T-helper 22 cell (primary cell): ENCODE measurements at places on chromosomes 3 and 15.

DNA sequence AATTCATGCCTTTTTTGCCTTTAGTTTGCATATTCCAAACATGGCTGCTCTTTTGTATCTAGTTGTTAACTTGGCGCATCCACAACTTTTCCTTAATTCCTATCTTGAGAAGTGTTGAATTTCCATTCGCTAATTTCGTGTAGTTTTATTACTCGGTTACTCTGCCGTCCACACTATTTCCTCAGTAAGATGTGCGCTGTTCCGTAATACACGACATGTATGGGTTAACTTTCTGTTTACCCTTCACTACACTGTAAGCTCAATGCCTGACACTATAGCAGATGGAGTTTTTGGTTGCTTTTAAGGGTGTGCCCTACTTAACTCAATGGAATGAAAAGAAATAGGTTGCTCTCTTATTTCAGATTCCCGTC lies 724 bp downstream of the RPSA start:
- DNase-seq, result no peak

DNA sequence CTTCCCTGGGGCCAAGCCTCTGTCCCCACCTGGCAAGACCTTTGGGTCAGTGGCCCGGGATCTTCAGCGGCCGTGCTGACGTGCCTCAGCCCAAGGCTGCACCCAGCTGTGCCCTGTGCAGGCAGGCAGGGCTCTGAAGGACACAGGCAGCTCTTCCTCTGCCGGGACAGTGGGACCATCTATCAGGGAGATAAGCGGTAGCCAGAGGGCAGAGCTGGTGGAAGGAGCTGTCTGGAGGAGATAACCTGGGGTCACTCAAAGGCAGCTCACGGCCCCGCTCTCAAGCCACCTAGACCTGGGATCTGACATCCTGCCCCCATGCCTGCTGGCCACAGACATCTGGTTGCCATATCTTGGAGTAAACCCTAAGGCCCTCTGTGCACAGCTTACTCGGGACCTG lies 27.3 kb downstream of the DUSP7 start:
- DNase-seq, result no peak

DNA sequence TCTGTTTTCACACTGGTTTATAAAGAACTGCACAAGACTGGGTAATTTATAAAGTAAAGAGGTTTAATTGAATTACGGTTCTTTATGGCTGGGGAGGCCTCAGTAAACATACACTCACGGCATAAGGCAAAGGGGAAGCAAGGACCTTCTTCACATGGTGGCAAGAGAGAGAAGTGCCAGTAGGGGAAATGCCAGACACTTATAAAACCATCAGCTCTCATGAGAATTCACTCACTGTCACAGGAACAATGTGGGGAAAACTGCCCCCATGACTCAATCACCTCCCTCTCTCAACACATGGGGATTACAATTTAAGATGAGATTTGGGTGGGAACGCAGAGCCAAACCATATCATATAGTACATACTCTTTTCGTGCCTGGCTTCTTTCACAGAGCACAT lies 42.4 kb downstream of the MAP2K1 start:
- no peak for DNase-seq

- no peak for DNase-seq
Observed at GRCh38 chr3:194879991-194880939, 194.6 kb downstream of the FAM43A start.

GRCh38 chr3:29454161-29454611 lies 173.3 kb downstream of the RBMS3 start:
- no peak for DNase-seq

DNA sequence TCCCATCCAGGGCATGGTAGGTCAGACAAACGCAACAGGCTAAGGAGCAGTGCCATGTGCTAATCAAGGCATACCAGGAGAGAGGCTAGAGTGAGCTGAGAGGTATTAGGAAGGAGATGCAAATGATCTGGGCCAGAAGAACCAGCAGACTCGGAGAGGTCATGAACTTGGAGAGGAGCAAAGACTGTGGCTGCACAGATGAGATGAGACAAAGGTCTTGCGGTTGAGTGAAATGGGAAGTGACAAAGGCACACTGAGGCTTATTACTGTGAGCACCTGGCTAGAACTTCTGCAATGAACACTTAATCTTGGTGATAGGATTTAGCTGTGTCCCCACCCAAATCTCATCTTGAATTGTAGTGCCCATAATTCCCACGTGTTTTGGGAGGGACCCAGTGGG lies 380.2 kb downstream of the ULK4 start:
- DNase-seq, result no peak
